Anterior cingulate cortex (tissue), 58 donors: ENCODE measurements at places on chromosomes 5 and 9.

GRCh38 chr5:1436681-1437080 is 8.6 kb downstream of the SLC6A3 start:
- no peak for DNase-seq

DNA sequence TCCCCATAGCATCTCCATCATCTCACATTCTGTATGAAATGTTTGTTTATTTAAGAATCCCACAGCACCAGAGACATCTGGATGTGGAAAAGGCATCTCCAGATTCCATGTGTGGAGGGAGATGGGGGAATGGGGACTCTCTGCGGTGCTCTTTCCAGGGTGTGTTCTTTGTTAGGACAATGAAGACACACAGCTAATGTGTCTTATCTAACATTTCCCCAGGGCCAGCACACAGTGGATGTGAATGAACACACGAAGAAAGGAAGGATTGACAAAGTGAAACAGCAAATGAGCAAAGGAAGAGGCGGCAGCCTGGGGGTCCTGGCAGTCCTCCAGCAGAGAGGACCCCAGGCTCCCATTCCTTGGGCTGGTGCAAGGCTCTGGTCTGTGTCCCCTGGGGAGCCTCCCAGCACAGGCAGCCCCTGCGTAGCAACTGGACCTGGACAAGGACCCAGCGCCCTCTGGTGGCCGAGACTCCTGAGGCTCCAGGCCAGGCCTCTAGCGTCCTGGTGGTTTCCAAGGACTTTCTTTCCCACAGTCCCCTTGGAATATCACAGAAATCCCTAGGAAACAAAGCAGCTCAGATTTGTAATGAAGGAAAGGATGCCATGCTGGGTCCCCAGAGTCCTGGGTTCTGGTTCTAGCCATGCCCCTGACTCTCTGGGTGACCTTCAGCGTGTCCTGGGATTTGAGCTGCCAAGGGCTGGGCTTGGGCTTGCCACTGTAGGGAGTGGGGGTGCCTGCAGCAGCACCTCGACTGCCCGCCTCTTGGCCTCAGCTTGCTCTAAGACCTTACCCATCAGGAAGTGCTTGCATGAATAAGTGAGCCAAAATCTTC is 3.5 kb upstream of the PDLIM7 start:
- peak; percentile 85 for DNase-seq

DNA sequence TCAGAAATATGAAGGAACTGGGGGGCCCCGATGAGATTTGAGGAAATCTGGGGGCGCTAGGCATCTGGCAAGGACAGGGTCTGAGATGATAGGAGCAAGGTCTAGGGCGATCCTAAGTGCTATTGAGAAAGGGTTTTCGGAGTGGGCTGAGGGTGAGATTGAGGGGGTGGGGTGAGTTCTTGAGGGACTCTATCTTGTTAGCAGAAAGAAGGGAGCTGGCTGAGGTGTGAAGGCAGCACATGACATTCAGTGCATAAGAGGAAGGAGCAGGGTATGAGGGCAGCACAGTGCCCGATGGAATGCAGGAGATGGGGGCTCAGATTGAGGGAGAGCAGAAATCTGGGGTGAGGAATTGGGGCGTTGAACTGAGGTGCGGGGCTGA is 640 bp downstream of the TRIM32 start:
- no peak for DNase-seq

DNA sequence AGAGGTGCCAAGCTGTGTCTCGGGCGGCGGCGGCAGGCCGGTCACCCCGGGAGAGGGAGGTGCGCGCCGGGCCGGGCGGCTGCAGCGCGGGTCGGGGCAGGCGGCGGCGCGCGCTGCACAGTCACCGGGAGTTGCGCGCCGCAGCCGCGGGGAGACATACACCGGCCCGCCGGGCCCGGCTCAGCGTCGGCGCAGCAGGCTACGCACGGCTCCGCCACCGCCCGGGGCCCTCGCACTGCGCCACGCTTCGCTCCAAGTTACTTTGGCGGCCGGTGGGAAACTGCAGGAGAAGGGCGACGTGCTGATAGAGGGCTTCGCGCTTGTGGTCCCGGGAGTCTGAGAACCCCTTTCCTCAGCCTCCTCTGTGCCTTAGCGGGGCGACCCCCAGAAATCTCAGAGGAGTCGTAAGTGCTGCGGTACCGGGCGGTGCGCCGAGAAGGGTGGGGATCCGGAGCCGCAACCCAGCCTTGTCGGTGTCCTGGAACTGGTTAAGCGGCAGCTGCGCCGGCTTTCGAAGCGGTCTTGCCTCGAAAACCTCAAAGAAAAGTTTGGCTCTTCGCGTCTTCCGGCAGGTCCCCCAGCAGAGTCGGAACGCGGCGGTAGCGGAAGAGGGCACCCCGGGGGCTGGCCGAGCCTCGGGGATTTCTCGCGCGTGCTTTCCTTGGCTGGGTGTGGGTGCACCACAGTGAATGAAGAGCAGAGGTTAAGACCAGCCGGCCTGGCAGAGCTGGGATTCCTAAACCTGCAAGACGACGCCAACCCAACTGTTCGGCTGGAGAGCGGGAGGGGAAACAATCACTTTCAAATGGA is at the start of gene EFNA5:
TSS of gene EFNA5 (minus strand) at position 6 of the 810 bp plus-strand sequence.
- DNase-seq, result no peak

GRCh38 chr9:7058473-7058872 is 300.7 kb downstream of the KDM4C start:
- no peak for DNase-seq

DNA sequence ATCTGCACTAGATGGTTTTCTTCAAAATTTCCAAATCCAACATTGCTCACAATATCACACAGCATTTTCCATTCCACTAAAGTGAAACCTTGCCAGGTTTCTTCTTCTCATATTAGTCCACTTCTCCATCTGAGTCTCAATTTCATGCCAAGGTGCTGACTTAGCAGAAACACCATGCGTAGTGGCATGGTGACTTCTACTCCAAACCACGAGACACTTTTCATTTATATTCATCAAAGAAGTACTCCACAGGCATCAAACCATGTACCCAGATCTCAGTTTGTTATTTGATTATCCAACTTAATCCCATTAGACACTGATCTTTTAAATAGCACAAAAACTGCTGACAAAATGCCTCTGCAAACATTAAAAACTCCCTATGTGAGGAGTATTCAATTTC is 233.4 kb upstream of the ITGA1 start:
- DNase-seq, result no peak

DNA sequence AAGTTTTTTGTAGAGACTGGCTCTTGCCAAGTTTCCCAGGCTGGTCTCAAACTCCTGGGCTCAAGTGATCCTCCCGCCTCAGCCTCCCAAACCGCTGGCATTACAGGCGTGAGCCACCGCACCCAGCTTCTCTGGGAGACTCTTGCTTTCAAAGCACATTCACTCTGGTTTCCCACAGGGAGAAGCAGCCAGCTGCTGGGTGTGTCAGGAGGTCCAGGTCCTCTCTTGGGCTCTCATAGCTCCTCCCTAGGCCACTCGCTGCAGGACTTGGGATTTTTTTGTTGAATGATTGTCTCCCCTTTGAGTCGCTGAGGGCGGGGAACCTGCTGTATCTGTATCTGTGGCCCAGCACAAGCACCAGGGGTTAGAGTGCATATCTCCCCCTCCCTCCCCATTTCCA is 68.4 kb upstream of the RAPGEF1 start:
- DNase-seq, result no peak

GRCh38 chr5:120546922-120547321 is 82.8 kb downstream of the PRR16 start:
- no peak for DNase-seq

GRCh38 chr5:172144931-172145869 is 42.8 kb downstream of the STK10 start:
- no peak for DNase-seq

- DNase-seq, result no peak
Observed at GRCh38 chr5:17252543-17252942, 35.1 kb downstream of the BASP1 start.

- DNase-seq, result no peak
Observed at GRCh38 chr5:87278590-87279100, 11.0 kb downstream of the RASA1 start.

DNA sequence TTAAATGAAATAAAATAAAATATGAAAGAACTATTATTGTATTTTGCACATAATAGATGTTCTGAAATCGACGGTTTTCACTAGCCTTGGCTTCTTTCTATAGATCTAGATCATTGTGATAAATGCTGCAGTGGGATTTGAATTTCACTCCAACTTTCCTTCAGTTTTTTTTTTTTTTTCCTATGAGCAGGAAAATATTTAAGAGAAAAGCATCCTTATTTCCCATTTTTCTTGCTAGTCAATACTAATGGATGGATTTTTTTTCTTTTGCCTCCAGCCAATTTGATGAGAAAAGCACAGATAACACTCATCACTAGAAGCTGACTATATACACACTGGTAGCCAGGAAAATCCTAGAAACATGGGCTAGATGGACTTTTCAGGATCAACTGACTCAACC is 249.0 kb downstream of the NFIB start:
- no peak for DNase-seq

- no peak for DNase-seq
Observed at GRCh38 chr9:75889977-75890471, 449 bp upstream of the PCSK5 start.

GRCh38 chr9:114496011-114496410 is 9.3 kb downstream of the WHRN start:
- no peak for DNase-seq

GRCh38 chr5:136203303-136203922 is 10.5 kb upstream of the SMIM32 start:
- no peak for DNase-seq

- no peak for DNase-seq
Observed at GRCh38 chr5:130870691-130871090, 294.4 kb downstream of the HINT1 start.

DNA sequence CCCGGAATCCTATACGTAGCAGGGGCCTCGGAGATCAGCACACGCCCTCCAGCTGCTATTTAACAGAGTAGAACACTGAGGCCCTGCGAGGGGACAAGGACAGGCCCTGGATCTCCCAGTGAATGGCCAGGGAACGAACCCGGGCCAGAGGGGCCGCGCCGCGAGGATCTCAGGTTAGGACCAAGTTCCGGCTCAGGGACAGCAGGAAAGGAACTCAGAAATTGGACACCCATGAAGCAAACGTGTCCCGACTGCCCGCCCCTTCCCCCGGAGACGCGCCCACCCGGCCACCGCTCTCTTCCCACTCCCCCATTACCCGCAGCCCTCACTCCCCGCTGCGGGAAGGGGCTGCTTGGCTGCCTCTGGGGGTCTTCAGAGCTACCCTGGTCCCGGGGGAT is 1.0 kb upstream of the FOXE1 start:
- DNase-seq, result no peak

DNA sequence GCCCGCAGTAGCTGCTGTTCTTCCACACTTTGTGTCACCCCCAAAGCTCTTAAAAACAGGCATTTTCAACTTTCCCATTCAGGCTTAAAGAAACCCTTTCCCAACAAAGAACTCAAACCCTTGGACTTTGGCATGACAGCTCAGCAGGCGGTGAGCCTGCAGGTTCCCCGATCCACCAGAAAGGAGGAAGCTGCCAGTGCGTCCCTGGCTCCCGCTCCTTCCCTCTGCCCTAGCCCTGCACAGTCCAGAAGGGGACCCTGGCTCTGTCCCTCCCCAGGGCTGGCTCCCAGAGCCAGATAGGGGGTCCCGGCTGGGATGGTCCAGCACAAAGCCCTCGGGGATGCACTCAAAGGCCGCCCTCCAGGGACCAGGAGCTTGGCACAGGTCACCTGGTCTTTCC is 9.6 kb downstream of the SLC9A3 start:
- no peak for DNase-seq

DNA sequence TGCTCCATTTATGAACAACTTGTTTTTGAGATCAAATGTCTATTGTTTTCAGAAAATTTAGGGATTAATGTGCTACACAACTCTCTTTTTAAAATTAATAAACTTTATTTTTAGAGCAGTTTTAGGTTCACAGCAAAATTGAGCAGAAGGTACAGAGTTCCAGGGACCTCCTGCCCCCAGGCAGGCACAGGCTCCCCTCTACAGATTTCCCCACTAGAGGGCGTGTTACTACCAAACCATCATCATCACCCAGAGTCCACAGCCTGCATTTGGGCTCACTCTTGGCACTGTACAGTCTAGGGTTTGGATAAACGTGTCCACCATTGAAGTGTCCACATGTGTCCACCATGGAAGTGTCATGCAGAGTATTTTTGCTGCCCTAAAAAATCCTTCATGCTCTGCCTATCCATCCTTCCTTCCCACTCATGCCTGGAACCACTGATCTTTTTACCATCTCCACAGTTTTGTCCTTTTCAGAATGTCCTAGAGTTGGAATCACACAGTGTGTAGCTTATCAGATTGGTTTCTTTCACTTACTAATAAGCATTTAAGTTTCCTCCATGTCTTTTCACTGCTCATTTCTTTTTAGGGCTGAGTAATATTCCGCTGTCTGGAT is 61.7 kb downstream of the MRPL36 start:
- DNase-seq, result no peak

DNA sequence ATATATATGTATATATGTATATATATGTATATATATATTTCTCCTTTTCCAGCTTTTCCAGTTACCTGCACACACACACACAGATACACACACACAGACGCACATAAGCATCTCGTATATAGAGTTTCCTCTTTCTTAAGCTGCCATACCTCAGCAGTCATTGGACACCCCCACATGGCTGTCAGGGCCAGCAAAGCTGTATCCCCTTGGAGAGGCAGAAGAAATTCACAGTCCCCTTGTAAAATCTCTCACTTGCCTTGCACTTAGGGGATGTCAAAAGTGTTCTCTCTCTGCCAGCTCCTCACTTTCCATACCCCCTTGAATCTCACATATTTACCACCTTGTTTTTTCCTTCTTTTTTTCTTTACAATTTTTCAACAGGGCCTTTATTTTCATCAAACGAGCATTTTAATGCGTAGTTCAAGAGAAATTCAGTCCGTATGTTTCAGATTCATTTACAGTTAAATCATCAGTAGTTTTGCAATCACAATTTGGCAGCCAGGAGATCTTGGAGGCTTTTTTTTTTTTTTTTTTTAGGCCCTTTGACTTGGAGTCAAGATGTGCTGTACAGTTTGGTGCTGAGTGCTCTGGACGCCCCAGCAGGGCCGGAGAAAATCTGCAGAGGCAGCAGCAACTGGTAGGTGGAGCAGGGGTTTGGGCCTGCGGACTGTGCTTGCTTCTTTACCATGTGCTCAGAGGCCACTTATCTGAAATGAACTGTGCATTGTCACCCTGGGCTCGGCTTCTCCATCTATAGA is 244.9 kb upstream of the KLF4 start:
- no peak for DNase-seq

GRCh38 chr5:5313101-5313635 is 109.3 kb upstream of the ICE1 start:
- DNase-seq, result no peak
